Frontal cortex (tissue), 4 donors: ENCODE measurements at places on chromosomes 12 and 14.

- DNase-seq = no peak
Measured at GRCh38 chr14:55051165-55051422, 353 bp upstream of the MAPK1IP1L start.

DNA sequence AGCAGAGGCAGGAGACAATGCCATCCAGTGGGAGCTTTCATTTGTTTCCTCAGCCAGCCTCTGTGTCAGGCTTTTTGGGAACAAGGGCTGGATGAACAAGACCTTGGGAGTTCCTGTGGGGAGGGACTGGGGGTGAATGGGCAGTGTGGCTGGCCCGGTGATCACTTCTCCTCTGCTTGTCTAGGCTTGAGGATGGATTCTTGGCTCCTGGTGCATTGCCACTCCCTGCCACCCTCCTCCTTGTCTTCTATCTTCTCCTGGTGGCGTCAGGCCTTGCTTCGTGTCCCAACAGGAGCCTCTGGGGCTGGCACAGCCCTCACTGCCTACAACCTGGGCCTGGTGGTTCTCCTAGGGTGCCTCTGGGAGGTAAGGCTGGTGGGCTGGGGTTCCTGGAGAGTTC lies 25.0 kb upstream of the KCNA5 start:
- no peak for DNase-seq

GRCh38 chr14:102279688-102280348 lies 25.1 kb downstream of the MOK start:
- no peak for DNase-seq

DNA sequence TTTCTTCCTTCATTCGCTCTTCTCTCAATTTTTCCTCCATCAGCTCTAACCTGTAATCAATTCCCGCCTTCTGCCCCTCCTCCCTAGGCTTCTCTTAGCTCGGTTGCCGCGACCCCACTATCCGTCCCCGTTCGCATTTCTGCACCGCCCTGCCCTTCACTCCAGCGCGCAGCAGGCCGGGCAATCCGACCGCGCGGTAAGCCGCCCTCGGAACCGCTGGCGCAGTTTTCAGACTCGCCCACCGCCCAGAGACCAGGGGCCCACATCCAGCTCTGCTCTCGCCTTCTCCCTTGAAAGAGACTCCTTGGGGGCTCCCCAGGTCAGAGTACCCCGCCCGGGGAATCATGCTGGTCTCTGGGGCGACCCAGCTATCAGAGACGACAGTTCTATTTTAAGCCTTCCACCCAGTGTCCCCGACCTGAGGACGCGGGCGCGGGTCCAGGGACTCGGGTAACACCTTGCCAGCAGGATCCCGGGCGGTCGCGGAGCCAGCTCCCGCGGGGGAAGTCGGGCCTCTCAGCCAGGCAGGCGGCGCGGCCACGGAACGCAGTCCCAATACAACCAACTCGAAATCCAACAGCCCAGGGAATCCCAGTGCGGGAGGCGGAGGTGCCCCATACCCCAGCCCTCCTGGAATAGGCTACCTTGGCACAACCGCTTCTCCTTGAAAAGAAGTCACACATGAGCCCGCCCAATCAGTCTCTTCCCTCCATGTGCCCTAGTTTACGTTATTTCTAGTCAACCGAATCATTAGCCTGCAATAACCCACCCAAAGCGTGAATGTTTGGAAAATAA lies 5.7 kb upstream of the SLC38A4 start:
- DNase-seq = no peak

- no peak for DNase-seq
Measured at GRCh38 chr12:14920475-14921126, 17.7 kb downstream of the ERP27 start.
